Breast epithelium (tissue), 4 donors: ENCODE measurements at places on chromosomes 7 and 10. TPM values are rescaled to one million over a fixed set of nuclear protein-coding genes. Genes with fewer than 3 reads are reported as not detected.

- DNase-seq, result no peak
Measured at GRCh38 chr10:58414270-58415041, 29.2 kb downstream of the TFAM start.

Gene NPFFR1
- total RNA-seq, result 0.44 TPM

Gene OR13A1
- not detected for total RNA-seq

- no peak for DNase-seq
Measured at GRCh38 chr10:31607481-31607880, 288.5 kb downstream of the ZEB1 start.

Gene NXPH1
- 0.29 TPM for total RNA-seq

DNA sequence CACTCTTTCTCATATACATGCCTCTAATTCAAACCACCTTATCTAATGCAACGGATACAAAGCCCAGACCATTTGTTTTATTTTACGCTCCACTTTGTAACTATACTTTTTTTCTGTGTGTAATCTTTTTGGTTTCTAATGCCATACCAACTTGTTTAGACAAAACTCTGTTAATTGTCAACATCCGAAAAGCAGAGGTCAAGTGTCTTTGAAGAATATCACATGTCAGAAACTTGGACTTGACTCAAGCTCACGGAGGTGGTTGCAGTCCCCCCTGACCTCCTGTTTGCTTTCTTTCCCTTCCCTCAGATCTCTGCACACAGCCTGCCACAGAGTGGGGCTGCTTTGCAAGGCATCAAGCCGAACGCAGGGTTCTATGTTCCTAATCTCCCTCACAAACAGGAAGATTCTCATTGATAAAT, 698.9 kb downstream of the PARD3 start:
- DNase-seq, result no peak

DNA sequence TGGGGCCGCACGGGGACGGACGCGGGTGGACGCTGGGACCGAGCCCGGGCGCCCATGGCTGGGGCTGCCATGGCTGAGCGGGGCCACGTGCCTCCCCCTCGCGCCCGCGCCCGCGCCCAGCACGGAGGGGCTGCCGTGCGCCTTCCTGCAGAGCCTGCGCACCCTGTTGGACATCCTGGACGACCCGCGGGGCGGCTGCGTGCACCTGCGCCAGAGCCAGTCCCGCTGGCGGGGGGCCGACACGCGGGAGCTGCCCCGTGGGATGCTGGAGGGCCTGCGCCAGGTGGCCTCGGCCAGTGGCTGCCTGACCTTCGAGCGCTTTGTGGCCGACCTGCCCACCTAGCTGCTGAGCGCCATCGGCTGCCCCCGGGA, 72.5 kb upstream of the KCTD7 start:
- no peak for DNase-seq

DNA sequence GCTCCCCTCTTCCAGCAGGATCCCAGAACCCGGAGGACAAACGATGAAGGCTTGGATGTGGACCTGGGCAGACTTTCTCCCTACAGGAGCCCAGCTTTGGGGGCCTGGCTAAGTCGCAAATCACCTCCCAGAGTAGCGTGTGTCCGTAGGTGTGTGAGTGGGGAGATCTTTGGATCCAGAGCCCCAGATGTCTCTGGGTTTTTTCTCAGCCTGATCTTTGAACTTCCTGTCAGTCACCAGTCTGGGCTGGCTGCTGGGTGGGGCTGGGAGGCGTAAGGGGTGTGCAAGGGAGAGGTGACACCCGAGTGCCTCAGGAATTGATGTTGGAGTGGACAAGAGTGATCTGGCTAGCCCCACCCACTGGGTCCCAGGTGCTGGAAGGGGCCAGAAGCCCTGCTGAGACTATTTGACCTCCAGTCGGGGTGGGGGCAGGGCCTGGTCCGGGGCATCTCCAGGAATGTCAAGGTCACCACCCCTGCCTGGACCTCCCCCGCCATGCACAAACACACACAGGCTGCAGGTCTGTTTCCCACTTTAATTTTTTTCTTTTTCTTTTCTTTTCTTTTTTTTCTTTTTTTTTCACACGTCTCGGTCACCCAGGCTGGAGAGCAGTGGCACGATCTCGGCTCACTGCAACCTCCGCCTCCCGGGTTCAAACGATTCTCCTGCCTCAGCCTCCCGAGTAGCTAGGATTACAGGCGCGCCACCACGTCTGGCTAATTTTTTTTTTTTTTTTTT, at the start of gene MOGAT3:
MOGAT3 (minus strand) TSS at position 175 of the 738 bp plus-strand sequence. CDS start 182 bp downstream, outside the sequence.
- no peak for DNase-seq

GRCh38 chr7:156049366-156049765, 237.1 kb upstream of the SHH start:
- DNase-seq, result no peak

Gene SPDYE2
- total RNA-seq, result not detected

Gene PNLIP
- total RNA-seq, result not detected

Gene OR2A5
- total RNA-seq, result not detected

GRCh38 chr10:93813507-93814465, 56.0 kb downstream of the LGI1 start:
- no peak for DNase-seq

Gene GRID2IP
- 0.33 TPM for total RNA-seq

- DNase-seq, result no peak
Measured at GRCh38 chr10:18533896-18534295, 117.5 kb downstream of the NSUN6 start.

GRCh38 chr7:137408126-137408525, 64.6 kb upstream of the PTN start:
- no peak for DNase-seq

- DNase-seq, result no peak
Measured at GRCh38 chr7:934469-935163, 19.9 kb downstream of the ADAP1 start.

Gene ZNF655
- 129 TPM for total RNA-seq

- DNase-seq, result no peak
Measured at GRCh38 chr10:110456523-110457091, 41.1 kb upstream of the DUSP5 start.

DNA sequence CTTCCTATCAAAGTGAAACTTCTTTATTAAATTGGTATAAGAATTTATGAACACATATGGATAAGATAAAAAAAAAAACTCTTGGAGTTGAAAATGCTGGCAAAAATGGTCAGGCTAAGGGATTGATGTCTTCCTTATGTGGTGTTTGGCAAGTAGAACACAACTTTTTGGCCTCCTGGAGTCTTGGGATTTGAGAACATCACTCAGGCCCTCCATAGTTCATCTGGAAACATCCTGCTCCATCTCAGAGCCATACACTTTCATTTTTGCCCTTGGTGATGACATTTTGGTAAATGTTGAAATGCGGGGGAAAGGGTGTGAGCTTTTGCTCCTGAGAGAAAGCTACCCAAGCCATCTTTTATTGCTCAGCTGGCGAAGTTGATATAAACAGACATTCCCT, 27.5 kb upstream of the BTBD16 start:
- no peak for DNase-seq

Gene CRHR2
- 0.15 TPM for total RNA-seq

Gene GIMAP1
- total RNA-seq, result 3.5 TPM

GRCh38 chr10:25014579-25014978, 1.4 kb downstream of the ENKUR start:
- DNase-seq, result no peak

- DNase-seq, result no peak
Measured at GRCh38 chr7:150341263-150342120, at the start of gene RARRES2. Gene RARRES2, minus strand, starts transcription at chr7:150341629. Its CDS starts 1,020 bp downstream, at chr7:150340609.

DNA sequence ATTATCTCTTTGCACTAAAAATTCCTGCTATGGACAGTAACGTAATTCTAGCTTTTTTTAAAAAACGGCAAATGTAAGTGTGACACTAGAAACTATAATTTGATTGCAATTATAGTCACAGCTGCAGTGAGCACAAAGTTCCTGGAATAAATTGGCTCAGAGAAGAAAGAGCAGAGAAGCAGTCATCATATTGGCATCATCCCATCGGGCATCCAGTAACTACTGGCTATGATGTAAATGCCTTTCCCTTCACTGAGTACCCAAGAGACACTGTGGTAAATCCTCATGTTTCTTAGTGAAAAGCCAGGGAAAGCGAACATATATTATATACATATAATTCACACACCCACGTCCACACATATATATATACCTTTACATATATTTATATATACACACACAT, 43.6 kb downstream of the PIP4K2A start:
- DNase-seq, result no peak

GRCh38 chr7:122864838-122865237, 21.4 kb downstream of the CADPS2 start:
- DNase-seq, result no peak

GRCh38 chr10:102167861-102168260, 15.7 kb downstream of the NOLC1 start:
- no peak for DNase-seq

DNA sequence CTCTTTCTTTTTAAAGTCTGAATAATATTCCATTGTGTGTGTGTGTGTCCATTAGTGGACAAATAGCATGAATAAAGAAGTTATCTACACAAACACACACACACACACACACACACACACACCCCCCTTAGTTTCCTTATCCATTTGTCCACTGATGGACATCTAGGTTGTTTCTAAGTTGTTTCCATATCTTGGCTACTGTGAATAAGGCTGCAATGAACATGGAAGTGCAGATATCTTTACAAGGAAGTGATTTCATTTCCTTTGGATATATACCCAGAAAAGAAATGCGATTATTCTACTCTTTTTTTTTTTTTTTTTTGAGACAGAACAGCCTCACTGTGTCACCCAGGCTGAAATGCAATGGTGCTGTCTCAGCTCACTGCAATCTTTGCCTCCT, 113.5 kb downstream of the MBL2 start:
- DNase-seq, result no peak

- no peak for DNase-seq
Measured at GRCh38 chr7:141231018-141231792, 157.3 kb downstream of the TMEM178B start.

Gene NKX1-2
- total RNA-seq, result not detected

Gene ANKRD22
- total RNA-seq, result 1.6 TPM

DNA sequence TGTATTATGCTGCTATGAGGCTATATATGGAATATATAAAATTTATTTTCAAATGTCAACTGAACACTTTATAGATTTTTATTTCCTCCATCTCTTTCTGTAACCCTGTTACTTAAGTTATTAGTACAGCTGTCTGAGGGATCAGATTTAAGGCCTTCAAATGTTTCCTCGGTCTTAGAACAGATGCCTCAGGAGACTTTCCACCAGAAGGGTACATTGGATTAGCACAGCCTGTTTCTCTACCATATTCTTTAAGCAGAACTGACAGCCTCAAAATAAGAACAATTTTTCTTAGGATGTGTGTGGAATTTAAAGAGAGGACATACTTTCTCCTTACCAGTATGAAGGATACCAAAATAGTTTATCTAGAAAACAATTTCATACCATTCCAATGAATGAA, 53.0 kb upstream of the HGF start:
- no peak for DNase-seq

- no peak for DNase-seq
Measured at GRCh38 chr10:125368146-125368545, 207.8 kb upstream of the CTBP2 start.

Gene GPAM
- 13.4 TPM for total RNA-seq

Gene NCAPG2
- total RNA-seq, result 12.5 TPM

DNA sequence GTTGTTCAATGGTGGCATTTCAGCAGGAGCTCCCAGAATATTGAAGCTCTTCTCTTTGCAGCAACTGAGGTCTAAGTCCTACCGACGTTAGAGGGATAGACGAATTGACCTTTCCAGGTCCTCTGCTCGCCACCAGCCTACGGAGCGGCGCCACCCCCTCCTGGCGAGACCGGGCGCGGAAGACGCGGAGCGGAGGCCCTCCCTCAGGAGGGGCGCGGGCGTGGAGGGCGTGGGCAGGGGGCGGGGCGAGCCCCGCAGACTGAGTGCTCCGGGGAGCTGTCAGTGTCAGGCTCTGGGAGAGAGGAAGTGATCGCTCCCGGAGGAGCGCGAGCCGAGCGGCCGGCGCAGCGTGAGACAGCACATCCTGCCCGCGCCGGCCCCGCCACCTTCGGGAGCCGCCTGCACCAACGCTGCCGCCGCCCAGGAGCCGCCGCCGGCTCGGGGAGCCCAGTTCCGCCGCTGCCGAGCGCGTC, at the start of gene DYNC1I1:
DYNC1I1 (plus strand) TSS at position 257 of the 473 bp plus-strand sequence. CDS start 32,176 bp downstream, outside the sequence.
- peak; percentile 24 for DNase-seq

Gene TRPV5
- total RNA-seq, result 1.3 TPM

DNA sequence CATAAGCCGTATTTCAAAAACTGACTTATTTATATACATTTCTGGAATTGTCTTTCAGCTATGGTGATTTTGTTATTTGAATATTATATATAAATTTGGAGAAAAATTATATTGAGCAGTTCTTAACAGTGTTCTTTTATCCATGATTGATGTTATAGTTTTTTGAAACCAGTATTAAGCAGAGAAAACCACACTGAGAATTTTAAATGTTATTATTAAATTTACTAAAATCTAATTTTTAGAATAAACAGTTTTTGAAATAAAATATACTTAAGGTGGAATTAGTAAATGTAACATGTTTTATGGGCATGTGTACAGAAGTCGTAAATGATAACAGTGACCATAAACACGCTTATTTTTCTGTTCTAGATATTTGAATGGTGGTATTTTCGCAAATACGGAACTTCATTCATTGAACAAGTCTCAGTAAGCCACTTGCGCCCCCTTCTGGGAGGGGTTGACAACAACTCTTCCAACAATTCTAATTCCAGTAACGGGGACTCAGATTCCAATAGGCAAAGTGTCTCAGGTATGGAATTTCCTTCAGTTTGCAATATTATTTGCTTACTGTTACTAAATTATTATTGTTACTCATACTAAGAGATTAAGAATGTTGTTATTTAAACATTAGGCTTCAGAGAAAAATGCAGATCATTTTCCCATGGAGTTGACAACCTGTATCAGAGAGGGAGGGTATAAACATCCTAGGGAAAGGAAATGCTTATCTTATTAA, 166.1 kb downstream of the ST7 start:
- peak; percentile 66 for DNase-seq

DNA sequence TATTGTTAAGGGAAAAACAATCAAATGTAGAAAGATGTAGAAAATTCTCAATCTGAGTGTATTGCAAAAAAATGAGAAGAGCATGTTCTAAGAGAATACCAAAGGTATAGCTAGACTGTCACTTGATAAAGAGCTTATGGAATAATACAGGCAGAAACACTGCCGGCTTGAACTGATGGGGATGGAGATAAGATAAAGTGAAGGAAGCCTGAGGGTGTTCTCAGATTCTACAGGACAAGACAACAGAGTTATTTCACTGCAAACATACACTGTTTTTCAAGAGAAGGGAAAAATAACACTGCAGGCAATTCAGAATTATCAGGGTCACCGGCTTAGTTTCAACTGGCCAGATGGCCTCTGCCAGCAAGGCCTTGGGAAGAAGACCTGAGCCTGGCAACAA, 80.0 kb downstream of the ZNF716 start:
- DNase-seq, result no peak

DNA sequence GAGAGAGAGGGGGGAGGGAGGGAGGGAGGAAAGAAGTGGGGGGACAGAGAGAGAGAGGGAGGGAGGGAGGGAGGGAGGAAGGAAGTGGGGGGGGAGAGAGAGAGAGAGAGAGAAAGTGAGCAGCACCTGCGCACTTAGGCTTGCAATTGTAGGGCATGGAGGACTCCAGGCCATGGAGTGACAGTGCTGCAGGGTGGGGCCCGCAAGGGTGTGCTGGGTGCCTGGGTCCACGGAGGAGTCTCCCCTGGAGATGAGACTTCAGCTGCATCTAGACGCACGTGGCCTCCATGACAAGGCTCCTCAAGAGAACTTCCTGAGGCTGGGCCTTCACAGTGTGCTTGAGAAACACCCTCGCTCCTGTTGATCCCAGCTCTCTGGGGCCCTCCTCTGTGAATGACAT, 44.5 kb downstream of the CLRN3 start:
- no peak for DNase-seq
